ENCODE measurements at places on chromosomes 7 and 10.

- no peak for DNase-seq
These were observed 18.3 kb downstream of the CALHM2 start for GRCh38 chr10:103433858-103434257.

GRCh38 chr10:124043310-124044142 lies 49.9 kb downstream of the CHST15 start:
- no peak for DNase-seq

GRCh38 chr10:124588736-124589490 lies 127.3 kb downstream of the LHPP start:
- no peak for DNase-seq

- no peak for DNase-seq
These were observed 92.0 kb upstream of the GPR26 start for GRCh38 chr10:123574109-123574698.

DNA sequence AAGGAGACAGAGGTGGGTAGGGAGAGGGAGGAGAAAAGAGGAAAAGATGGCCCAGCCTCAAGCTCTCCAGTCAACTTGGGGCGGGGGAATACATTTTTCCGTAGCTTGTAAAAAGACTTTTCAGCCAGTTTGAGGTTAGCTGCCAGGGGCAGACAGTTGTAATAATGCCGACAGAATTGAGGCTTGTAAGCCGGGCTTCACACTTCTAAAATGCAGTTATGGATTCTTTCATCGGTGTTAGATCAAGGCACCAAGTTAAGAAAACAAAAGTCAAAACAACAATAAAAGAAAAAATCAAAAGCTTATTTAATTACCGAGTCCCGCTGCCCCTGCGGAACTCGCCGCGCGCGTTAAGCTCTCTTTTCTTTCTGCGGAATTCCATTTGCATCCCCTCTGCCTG lies 448 bp upstream of the EVX1 start:
- no peak for DNase-seq

- DNase-seq, result no peak
These were observed 448.9 kb upstream of the FOXK1 start for GRCh38 chr7:4233146-4233545.

DNA sequence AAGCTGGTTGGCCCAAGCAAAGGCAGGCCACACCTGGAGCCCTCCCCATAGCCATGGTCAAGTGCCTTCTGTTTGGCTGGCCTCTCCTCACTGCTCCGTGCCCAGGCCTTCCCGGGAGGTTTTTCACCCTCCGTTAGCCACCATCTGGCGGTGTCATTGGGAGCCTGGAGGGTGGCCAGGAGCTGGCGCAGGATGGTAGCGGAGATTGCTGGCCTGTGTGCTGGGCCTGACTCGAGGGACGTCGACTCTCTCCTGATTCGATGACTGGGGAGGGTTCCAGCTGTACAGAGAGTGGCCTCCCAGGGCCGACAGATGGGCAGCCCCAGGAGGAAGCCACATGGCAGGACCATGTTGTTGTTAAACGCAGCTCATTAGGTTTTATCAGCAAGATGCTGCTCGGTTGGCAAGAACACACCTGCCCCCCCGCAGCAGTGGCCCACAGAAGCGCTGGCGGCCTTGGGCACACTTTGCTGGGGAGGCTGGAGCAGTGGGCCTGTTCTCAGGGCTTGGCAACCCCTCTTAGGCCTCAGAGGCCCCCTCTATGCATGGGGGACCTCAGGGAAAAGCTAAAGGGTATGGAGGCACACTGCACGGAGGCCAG lies 64.0 kb upstream of the CACUL1 start:
- DNase-seq, result no peak

- DNase-seq, result no peak
These were observed 22.8 kb upstream of the AGMO start for GRCh38 chr7:15584575-15584974.

GRCh38 chr7:74084722-74085578 lies 1.3 kb downstream of the LIMK1 start:
- no peak for DNase-seq

DNA sequence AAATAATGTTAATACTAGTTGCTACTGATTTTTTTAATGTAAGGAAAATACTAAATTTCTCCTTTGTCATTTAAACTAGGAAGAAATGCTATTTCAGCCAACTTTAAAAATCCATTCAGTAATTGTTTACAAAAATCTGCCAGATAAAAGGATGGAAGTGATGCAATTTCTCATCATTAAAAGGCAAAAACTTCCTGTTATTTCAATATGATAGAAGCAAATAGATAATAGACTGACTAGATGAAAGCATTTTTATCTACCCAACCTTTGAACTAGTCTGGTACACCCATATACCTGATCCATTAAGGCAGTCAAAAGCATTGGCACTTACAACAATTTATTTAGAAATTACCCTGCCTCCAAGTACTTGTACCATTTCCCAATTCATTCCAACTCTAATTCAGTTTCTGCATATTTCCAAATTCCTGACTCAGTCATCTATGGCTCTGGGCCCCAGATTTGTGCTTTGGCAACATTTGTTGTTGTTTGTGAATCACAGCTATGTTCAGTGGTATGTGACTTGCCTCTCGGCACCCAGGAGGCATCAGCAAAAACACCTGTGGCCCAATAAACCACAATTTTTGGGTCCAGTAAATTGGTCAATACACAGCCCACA lies 482.6 kb upstream of the SEMA3A start:
- DNase-seq, result no peak

DNA sequence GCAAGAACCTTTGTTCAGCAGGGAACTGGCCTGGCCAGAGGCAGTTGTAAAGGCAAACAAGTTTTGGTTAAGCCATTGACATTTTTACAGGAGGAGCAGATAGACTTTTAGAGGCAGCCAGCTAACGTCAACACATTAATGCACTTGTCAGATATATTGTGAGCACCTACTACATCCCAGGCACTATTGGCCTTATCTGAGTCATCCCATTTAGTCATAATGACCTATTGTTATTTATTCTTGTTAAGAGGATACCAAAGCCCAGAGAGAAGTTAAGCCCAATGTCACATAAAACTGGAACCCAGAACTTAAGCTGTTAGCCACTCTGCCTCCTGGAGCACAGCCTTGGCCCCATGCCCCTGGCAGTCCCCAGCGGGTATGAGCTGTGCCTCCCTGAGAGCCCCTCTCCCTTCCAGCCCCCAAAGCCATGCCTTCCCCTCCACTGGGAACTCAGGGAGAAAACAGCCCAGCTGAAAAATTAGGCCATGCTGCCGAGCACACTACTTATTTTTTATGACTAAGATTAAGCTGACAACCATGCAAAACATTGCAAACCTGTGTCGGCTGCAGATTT lies 32.7 kb upstream of the TRIM8 start:
- DNase-seq, result no peak

GRCh38 chr7:33044986-33045385 lies 17.6 kb downstream of the NT5C3A start:
- no peak for DNase-seq

DNA sequence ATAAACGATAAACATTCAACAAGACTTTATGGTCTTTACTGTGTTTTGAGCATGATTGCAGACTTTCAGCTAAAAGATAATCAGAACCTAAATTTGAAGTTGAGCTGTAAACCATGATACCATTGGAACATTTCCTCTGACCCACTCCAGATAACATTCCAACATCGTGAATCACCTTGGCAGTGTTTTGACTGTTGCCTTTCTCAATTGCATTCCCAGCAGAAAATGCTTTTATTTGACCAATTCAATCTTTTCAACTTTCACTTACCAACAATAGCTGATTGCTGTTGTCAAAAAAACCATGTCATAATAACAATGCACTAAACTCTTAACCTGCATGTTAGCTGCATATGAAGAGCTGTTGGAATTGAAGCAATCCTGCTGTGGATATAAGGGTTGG lies 165.5 kb downstream of the MDFIC start:
- DNase-seq, result peak; percentile 70

DNA sequence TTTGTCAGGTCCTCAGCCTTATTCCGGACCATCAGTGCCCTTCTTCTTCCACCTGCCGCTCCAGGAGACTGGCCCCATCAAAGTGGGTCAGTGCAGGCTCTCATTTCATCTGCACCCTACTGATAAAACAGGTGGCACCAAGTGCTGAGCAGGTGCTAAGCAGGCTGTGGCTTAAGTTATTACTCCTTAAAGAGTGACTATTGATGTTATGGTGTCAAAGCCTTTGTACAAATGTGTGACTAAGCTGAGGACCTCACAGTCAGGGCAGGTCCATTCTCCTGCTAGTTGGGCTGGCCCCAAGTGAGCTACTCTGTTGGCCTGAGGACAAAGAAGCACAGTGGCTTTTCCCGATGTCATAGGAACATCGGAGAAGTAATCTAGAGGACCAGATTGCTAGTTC lies 11.2 kb upstream of the CALD1 start:
- no peak for DNase-seq

- DNase-seq, result no peak
These were observed 392.4 kb downstream of the PLXNA4 start for GRCh38 chr7:132183781-132184380.

DNA sequence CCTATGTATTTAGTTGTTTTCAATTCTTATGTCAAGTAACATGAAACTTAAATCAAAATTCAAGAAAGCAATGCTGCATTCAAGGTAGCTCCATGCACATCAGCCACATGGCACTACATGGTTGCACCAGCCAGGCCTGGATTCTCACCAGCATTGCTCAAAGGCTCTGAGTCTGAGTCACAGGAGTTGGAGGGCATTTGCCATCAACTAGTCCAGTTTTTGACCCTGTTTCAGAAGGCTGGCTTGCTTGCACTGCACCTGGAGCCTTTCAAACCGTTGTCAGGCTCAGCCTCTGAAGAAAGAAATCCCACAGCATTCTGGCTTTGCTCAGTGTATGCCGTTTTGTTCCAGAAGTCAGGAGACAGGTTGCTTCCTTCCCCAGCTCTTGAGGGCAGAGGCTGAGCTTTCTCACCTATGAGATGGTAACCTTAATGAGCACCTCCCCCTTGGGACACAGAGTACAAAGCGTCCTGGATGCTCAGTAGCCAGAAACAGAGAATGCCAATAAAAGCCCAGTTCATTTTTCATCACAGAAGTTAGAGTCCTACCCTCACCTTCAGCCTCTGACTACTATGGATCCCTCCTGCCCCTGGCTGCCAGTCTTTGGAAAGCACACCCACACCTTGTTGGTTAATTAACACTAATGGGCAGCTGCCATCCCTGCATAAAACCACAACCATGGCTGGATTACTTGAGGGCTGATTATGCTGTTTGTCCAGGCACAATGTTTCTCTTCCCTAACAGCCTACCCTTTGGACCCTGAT lies 288.4 kb upstream of the LRRTM3 start:
- DNase-seq, result no peak

DNA sequence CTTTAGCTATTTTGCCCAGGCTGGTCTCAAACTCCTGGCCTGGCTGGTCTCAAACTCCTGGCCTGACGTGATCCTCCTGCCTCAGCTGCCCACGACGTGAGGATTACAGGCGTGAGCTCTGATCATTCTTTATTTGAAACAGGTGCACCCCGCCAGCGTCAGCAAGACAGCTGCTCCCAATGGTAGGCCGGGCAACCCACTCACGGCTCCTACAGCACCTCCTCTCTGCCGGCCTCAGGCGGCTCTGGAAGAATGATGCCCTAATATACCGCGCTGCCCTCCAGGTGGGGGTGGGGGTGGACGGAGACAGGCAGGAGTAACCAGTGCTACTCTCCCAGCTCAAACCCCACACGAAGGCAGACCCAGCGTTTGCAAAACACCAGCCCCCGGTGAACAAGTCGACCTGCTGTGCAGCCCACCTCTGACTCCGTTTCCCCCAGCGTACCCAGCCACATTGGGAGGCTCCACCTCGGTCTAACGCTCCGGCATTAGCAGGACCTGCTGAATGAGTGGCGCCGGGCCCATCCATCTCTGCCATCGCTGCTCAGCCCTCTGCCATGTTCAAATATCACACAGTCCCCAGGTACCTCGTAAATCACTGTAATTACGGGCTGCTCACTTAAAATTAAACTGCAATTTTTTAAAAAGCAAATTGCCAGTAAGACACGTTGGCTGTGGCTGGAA lies 148.6 kb downstream of the ELFN1 start:
- no peak for DNase-seq

DNA sequence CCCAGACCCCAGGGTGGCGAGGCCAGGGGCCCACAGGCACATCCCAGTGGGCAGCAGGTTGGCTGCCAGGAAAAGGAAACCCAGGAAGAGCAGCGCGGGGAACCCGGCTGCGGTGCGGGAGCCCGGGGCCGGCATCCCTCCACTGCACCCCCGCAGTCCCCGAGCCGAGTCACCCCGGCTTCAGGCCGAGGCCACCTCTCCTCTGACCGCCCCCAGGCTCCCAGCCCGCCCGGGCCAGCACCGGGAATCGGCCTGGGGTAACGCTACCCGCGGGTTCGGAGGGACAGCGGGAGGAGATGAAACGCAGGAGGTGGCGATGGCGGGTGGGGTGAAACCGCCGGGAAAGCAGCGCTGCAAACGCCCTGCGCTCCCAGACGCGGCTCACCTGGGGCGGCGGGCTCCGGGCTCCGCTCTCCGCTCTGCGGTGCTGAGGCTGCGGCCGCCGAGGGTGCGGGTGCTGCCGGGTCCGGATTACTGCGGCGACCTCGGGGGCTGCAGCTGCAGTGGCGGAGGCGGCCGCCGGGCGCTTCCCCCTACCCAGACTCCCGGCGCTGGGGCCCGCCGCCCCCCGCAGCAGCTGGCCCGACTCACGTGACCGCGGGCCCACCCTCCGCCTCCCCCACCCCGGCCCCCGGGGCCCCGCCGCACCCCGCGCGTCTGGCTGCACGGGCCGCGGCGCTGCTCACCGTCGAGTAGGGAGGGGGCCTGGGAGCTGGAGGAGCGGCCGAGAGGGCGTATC lies at the start of gene SCRN1:
TSS of gene SCRN1 (minus strand) at position 545 of the 739 bp plus-strand sequence. CDS start 20,734 bp downstream, outside the sequence.
- no peak for DNase-seq

DNA sequence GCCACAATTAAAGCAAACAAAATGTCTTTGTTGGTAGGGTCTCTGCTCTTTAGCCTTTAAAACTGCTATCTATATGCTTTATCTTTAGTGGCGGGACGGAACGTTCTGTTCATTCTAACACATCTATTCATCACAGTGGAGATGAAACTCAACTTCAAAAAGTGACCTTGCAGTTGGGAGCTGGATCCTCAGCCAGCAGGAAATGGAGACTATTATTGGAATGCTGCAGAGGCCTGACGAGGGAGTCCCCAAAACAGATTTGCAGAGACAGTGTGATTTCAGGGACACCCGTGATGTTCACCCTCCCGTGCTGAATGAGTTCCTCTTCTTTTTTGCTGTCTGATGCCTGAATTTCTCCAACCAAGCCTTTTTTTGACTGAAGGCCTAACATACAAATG lies 306.0 kb upstream of the SHH start:
- no peak for DNase-seq

DNA sequence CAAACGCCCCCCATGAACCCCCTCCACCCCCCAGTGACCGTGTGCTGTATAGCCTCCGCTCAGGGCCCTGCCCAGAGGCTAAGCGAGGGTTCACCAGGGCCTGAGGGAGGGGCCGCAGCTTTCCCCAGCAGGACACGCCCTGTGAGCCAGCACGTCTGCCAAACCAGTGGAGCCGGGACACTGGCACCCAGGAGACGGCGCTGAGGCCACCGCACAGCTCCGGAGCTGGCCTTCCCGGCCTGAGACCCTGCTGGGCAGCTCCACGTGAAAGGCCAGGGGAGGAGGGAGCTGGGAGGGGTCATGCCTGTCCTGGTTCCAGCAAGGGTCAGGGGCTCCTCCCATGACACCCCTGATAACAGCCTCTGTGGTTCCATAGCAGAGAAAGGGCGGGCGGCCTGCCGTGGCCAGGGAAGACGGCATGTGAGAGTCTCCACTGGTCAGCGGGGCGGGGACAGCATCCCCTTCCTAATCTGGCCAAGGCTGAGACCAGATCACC lies 278.3 kb downstream of the ELFN1 start:
- DNase-seq, result no peak

- DNase-seq, result no peak
These were observed 124.8 kb upstream of the TMEM72 start for GRCh38 chr10:44786286-44786850.
